ENCODE measurements at places on chromosomes 6 and 20.
A peak's percentile ranks its signal among the peaks of the same experiment; 100 is the strongest.

- no peaks in the 10 kb centered on the region for H3K4me1 ChIP-seq
- DNase-seq = no peak
- no peak overlapping the region for H3K27ac ChIP-seq
- H3K27me3 ChIP-seq = no peaks in the 10 kb centered on the region
- no peak overlapping the region for H3K4me3 ChIP-seq
- no peaks in the 10 kb centered on the region for H3K36me3 ChIP-seq
Measured at GRCh38 chr6:6492675-6493074, 95.8 kb upstream of the LY86 start.

DNA sequence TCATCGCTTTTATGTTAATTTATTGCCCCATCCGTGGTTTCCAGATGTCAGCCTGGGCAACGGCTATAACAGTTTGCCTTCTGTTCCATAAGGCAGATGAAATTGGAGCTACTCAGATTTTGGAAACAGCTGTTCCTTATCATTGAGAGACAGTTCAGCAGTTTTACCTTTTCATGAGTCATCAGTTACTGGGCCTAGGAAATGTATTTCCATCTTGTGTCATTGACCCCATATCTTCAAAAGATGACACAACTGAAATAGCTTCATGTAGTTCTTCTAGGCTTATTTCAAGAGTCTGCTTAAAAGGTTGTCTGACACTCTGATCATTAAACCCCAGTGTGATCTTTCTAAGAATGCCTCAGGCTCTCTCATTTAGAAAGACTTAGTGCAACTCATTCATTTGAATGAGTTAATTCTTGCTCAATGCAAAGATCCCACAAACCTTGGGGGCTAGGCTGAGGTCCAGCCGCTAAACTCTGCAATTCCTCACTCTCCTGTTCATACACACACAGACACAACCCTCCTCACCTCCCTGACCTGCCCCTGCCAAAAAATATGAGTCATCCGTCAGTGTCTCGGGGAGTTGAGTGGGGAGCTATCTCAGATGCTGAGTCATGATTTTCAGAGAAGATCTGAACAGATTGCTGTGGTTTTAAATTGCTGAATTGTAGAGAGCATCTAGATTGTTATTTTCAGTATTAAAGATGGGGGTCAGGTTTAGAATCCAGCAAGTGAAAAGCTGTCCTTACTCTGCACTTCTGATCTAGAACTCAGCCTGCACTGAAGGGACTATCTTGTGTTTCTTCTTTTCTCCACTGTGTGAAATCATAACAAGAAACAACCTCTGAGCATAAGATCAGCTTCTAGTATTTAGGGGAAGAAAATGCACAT is 61.8 kb downstream of the RPP40 start:
- H3K27me3 ChIP-seq = no peaks in the 10 kb centered on the region
- peak overlapping the region; percentile 41 for H3K27ac ChIP-seq
- DNase-seq = peak; percentile 74
- H3K36me3 ChIP-seq = no peaks in the 10 kb centered on the region

GRCh38 chr20:50425076-50425475 is 85.1 kb upstream of the PTPN1 start:
- H3K4me3 ChIP-seq = no peak overlapping the region
- no peak overlapping the region for H3K27ac ChIP-seq
- H3K27me3 ChIP-seq = no peaks in the 10 kb centered on the region
- no peaks in the 10 kb centered on the region for H3K4me1 ChIP-seq

DNA sequence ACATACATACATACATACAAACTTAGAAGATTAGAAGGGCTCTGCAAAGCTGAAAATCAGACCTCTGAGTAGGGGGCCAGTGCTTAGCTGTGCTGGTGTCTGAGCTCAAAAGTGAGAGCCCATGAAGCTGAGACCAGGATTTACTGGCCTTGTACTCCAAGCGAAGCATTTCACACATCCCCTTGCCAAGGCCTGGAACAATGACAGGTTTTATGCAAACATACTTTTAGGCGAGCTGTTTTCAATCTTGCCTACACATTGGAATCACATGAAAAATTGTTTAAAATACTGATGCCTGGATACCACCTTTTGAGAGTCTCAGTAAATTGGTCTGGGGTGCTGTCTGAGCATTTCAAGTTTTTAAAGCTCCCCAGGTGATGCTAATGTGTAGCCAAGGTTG is 80.9 kb upstream of the SRSF6 start:
- DNase-seq = no peak
- H3K27me3 ChIP-seq = no peaks in the 10 kb centered on the region
- H3K36me3 ChIP-seq = no peaks in the 10 kb centered on the region
- no peaks in the 10 kb centered on the region for H3K4me1 ChIP-seq
- no peak overlapping the region for H3K4me3 ChIP-seq

- H3K27ac ChIP-seq = no peak overlapping the region
- no peaks in the 10 kb centered on the region for H3K27me3 ChIP-seq
- H3K4me1 ChIP-seq = no peaks in the 10 kb centered on the region
- no peak overlapping the region for H3K4me3 ChIP-seq
- no peaks in the 10 kb centered on the region for H3K36me3 ChIP-seq
- no peak for DNase-seq
Measured at GRCh38 chr6:52126231-52126630, 38.8 kb upstream of the PKHD1 start.

- H3K36me3 ChIP-seq = no peaks in the 10 kb centered on the region
- no peaks in the 10 kb centered on the region for H3K4me1 ChIP-seq
- no peak overlapping the region for H3K27ac ChIP-seq
- no peak for DNase-seq
- H3K27me3 ChIP-seq = no peaks in the 10 kb centered on the region
Measured at GRCh38 chr6:87946669-87947068, 101.0 kb upstream of the SPACA1 start.

GRCh38 chr20:20755674-20756319 is 43.4 kb upstream of the RALGAPA2 start:
- no peak for DNase-seq
- no peaks in the 10 kb centered on the region for H3K36me3 ChIP-seq
- H3K4me3 ChIP-seq = no peak overlapping the region
- H3K27me3 ChIP-seq = no peaks in the 10 kb centered on the region
- no peaks in the 10 kb centered on the region for H3K4me1 ChIP-seq

- no peaks in the 10 kb centered on the region for H3K4me1 ChIP-seq
- H3K27me3 ChIP-seq = no peaks in the 10 kb centered on the region
- H3K4me3 ChIP-seq = no peak overlapping the region
- H3K36me3 ChIP-seq = no peaks in the 10 kb centered on the region
- DNase-seq = no peak
Measured at GRCh38 chr6:74577619-74578018, 628.2 kb downstream of the COL12A1 start.

GRCh38 chr20:23782366-23782983 is 31.7 kb upstream of the CST1 start:
- no peak overlapping the region for H3K27ac ChIP-seq
- H3K27me3 ChIP-seq = no peaks in the 10 kb centered on the region
- DNase-seq = no peak
- H3K36me3 ChIP-seq = no peaks in the 10 kb centered on the region

DNA sequence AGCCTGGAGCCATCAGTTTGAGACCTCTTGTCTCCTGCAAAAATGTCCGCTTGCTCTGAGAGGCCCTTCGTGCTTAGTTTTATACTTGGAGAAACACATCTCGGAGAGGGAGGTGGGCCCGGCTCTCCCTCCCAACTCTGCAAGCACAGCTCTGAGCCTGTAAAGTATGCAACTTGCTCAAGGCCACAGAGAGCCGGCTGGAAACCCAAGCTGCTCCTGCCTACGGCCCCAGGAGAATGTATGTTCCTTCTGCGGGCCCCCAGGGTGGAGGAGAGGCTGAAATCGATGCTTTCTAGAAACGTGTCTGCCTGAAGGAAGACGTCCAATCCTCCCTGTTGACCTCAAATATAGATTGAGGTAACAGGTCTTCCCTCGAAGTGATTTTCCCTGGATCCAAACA is 205.4 kb downstream of the PREX1 start:
- H3K27ac ChIP-seq = no peak overlapping the region
- H3K27me3 ChIP-seq = no peaks in the 10 kb centered on the region
- H3K4me3 ChIP-seq = no peak overlapping the region
- H3K36me3 ChIP-seq = no peaks in the 10 kb centered on the region
- no peaks in the 10 kb centered on the region for H3K4me1 ChIP-seq
- no peak for DNase-seq

- DNase-seq = no peak
- H3K4me3 ChIP-seq = no peak overlapping the region
- no peaks in the 10 kb centered on the region for H3K4me1 ChIP-seq
- H3K27ac ChIP-seq = no peak overlapping the region
- no peaks in the 10 kb centered on the region for H3K27me3 ChIP-seq
Measured at GRCh38 chr6:215335-216034, 76.8 kb upstream of the DUSP22 start.

DNA sequence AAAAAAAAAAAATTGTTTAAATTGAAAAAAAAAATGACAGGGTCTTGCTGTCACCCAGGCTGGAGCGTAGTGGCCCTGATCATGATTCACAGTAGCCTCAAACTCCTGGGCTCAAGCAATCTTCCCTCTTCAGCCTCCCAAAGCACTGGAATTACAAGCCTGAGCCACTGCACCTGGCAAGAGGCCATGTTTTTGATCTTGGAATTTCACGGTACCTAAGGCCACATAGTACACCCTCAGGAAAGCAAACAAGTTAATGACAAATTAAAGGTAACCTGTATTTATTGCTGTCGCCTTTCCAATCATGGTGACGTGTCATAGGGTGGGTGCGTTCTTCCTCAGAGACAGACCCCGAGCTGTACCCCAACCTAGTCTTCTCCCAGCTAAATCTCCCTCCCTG is 79.2 kb downstream of the LINC00237 start:
- no peaks in the 10 kb centered on the region for H3K27me3 ChIP-seq
- no peaks in the 10 kb centered on the region for H3K4me1 ChIP-seq
- no peak overlapping the region for H3K4me3 ChIP-seq

DNA sequence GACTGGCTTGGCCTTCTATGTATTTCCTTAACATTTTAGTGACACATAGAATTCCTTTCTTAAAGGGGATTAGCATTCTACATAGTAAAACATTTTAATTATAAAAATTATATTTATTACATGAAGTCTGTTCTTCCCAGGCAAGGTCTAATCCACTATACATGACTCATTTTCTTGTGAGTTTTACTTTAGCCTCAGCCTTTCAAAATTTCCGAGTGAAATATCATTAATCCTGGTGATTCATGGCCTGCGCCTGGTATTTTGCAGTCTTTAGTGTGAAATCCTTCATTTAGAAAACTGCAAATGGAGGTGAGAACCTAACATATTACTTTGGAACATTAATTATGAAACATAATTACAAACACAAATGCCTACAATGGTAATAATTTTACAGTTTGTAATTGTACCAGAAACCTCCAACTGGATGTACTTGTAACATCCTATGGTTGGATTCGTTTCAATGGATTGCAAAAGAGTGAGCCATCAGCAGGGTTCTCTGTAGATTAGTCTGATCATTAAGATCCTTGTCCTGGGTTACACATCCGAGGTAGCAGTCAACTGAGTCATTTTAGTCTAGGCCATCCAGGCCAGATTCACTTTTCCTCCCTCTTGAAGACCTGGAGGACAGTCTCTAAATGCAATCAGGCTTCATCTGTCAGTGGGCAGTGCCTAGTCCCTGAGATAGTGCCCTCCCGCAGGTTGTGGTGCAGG is 272.0 kb downstream of the PACRG start:
- no peak for DNase-seq
- no peak overlapping the region for H3K27ac ChIP-seq
- H3K4me1 ChIP-seq = no peaks in the 10 kb centered on the region
- H3K27me3 ChIP-seq = no peaks in the 10 kb centered on the region
- no peaks in the 10 kb centered on the region for H3K36me3 ChIP-seq
- no peak overlapping the region for H3K4me3 ChIP-seq

- peak; percentile 30 for DNase-seq
- H3K27me3 ChIP-seq = no peaks in the 10 kb centered on the region
- H3K4me3 ChIP-seq = no peak overlapping the region
- H3K36me3 ChIP-seq = no peaks in the 10 kb centered on the region
- H3K27ac ChIP-seq = no peak overlapping the region
Measured at GRCh38 chr6:71510057-71510713, 221.6 kb downstream of the OGFRL1 start.

DNA sequence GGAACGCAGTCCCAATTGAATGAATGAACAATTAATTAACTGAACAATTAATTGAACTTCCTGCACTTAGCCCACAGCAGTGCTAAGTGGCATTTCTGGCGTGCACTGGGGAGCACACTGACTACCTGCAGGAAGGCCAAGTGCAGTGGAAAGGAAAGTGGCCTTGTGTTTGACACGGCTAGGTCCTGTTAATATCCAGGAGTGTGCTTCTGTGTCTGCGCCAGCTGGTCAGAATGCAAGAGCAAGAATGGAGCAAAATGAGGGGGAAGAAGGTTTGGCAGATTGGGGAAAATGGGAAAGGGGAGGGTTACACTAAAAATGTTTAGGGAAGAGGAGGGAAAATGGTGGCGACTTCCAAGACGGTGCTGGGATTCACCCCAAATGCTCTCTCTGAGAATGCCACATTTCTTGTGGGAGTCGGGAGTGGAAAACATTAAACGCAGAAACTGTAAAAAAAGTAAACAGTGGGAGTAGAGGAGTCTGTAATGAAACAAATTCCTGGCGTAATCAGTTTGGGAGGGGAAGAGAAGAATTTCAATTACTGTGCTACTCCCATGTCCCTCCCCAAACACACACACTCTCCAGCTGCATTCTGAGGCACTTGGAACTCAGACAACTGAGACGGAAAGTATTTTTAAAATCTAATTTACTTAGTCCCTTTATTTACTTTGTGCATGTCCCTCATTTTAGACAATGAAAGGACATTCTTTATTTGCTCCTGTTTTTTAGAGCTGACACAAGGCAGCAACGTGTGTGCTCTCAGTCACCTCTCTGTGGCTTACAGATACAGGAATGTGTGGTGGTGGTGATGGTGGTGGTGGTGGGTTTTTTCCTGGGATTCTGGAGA is 64.1 kb downstream of the CLIC5 start:
- no peaks in the 10 kb centered on the region for H3K27me3 ChIP-seq
- H3K36me3 ChIP-seq = no peaks in the 10 kb centered on the region
- no peak for DNase-seq
- H3K4me1 ChIP-seq = no peaks in the 10 kb centered on the region

DNA sequence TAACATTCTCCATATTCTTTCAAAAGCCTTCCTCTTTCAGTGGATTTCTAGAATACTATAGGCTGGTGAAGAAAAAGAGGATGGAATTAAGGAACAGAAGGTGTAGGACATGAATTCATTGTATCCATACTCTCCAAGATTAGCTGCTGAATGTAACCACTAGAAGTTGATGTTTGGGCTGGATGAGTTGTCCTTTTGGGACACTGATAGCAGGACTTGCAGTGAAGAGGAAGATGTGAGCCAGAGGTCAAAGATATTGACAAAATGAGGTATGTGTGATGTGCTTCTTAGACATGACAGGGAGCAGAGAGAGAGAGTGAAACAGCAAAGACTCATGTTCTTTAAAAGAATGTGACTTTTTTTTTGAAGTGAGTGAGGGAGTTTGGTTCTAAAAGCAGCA is 134.3 kb upstream of the MAN1A1 start:
- H3K27ac ChIP-seq = no peak overlapping the region
- DNase-seq = no peak
- H3K27me3 ChIP-seq = no peaks in the 10 kb centered on the region
- H3K4me1 ChIP-seq = no peaks in the 10 kb centered on the region

- no peak for DNase-seq
- H3K4me3 ChIP-seq = no peak overlapping the region
- H3K4me1 ChIP-seq = peaks cover 5% of the 10 kb centered on the region
- H3K27me3 ChIP-seq = no peaks in the 10 kb centered on the region
- no peaks in the 10 kb centered on the region for H3K36me3 ChIP-seq
Measured at GRCh38 chr6:34549804-34550202, 6.3 kb downstream of the SPDEF start.

Measured in uterus (tissue), 4 donors.